ENCODE measurements at places on chromosomes 16 and 17. TPM values are rescaled to one million over a fixed set of nuclear protein-coding genes. Genes with fewer than 3 reads are reported as not detected.

The SPN gene
- 0.03 TPM for polyA plus RNA-seq

GRCh38 chr17:39084558-39084957 is 66.9 kb downstream of the PLXDC1 start:
- no peak for DNase-seq

DNA sequence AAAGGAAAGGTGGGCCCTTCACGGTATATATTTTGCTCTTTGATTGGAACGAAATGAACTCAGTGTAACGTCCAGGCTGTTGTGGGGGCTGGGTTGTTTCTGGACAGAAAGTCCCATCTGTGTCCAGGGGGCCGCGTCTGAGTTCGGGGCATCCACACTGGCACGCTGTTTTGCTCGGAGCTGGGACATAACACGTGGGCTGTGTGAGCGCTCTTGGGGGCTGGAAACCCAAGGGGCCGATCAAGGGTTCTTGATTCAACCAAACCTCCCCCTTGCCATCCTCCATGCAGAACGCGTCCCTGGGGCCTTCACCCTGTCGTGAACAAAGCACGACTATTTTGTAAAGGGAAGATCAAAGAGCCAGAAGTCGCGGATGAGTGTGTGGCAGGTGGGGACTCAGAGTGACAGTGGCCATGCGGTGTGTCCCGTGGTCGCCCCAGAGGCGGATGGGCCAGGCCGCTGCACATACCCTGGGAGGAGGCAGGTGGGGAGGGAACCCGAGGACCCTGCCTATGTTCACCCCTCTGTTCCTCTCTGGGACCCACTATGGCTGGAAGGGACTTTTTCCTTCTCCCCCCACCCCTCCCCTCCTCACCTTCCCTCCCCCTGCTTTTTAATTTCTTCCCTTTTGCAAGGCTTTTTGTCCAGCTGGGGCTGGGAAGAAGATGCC is 387.2 kb downstream of the SEC14L1 start:
- no peak for DNase-seq

The HOXB8 gene
- 5.8 TPM for polyA plus RNA-seq

DNA sequence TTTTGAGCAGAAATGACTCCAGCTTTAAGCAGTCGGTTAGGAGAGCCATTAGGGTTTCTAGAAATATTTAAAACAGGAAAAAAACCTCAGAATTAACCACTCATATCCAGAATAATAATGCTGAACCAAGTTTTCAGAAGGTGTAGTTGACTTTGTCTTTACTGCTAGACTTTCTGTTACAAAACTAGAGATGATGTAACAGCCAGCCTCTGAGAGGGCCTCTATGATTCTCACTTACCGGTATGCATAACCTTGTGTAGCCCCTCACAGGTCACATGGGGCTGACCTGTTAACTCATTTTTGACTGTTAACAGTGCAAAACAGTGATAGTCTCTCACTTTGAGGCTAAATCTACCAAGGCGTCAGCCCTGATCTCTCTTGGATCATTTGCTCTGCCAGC is 74.3 kb downstream of the TEX14 start:
- no peak for DNase-seq

Measured in A549 (cell line).